ENCODE measurements at places on chromosomes 2 and 18.

DNA sequence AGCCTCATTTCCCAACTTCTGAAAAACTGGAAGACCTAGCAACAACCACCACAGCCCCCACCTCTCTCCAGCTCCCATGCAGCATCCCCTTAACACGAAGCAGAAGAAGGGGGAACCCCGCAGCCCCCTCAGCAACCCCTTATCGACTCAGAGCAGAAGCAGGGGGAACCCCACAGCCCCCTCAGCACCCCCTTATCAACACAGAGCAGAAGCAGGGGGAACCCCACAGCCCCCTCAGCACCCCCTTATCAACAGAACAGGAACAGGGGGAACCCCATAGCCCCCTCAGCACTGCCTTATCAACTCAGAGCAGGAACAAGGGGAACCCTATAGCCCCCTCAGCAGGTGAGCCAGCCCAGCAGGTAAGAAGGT lies 6.7 kb downstream of the SLC66A2 start:
- no peak for DNase-seq

DNA sequence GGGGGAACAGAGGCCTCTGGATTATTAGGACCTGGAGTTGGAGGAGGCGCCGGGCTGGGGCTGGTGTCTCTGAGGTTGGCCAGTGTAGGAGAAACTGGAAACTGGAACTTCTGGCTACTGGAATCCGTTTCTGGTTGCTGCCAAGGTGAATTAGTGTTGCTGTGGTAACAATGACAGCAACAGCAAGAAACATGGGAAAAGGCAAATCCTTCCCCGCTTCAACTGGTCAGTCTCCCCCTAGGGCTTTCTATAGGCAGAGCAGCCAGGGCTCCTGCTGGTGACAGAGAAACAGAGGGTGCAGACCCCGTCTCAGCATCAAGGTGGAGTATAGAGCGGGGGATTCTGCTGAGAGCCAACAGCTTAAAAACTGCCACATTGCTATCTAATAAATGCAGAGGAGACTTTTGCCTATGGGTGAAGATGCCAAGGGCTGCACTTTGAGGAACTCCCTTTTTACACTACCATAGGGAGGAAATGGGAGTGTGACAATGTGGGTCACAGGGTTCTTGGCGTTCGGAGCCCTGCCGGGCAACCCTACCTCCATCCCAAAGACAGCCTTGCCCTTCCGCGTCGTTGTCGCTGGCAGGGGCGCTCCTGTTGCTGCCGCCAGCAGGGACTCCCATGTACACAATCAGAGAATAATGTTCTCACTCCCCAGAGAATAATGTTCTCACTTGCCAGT lies 81.4 kb upstream of the CABLES1 start:
- no peak for DNase-seq

GRCh38 chr2:46229134-46230063 lies 67.8 kb upstream of the EPAS1 start:
- DNase-seq = peak; percentile 34

- DNase-seq = no peak
Measured at GRCh38 chr2:27792759-27793158, 21.2 kb downstream of the MRPL33 start.

DNA sequence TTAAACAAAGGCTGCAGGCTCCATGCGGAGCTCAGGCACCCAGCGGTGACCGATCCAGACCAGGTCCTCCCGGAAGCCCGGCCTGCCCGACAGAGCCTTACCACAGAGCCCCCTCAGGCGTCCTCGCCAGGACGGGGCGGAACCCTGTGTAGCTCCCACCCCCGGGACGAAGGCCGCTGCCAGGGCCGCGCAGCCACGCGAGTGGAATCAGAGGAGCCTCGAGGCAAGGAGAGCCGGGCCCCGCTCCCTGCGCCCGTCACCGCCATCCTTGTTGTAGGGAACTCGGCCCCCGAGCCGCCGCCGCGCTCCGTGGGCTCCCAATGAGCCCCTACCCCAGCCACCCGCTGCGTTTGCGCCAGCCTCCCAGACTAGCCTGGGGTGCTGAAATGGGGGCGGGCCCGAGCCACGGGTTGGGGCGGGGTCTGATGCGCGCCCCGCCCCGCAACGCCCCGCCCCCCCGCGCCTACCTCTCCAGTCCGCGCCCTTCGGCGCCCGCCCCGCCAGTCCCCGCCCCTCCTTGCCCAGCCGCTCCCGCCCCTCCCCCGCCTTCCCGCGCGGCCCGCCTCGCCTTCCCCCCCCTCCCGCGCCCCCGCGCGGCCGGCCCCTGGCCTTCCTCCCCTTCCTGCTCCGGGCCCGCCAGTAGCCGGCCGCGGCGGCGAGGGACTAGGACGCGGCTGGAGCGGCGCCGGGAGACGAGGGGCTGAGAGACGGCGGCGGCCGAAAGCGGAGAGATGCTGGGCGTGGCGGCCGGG lies at the start of gene LIMS1:
TSS of gene LIMS1 (plus strand) at position 639 of the 752 bp plus-strand sequence. CDS start at position 732, 93 bp downstream.
- DNase-seq = peak; percentile 91

- no peak for DNase-seq
Measured at GRCh38 chr2:226796012-226796839, 3.4 kb downstream of the IRS1 start.

GRCh38 chr2:159076241-159076640 lies 107.8 kb downstream of the TANC1 start:
- no peak for DNase-seq

GRCh38 chr2:24886691-24887304 lies 33.2 kb downstream of the ADCY3 start:
- no peak for DNase-seq

DNA sequence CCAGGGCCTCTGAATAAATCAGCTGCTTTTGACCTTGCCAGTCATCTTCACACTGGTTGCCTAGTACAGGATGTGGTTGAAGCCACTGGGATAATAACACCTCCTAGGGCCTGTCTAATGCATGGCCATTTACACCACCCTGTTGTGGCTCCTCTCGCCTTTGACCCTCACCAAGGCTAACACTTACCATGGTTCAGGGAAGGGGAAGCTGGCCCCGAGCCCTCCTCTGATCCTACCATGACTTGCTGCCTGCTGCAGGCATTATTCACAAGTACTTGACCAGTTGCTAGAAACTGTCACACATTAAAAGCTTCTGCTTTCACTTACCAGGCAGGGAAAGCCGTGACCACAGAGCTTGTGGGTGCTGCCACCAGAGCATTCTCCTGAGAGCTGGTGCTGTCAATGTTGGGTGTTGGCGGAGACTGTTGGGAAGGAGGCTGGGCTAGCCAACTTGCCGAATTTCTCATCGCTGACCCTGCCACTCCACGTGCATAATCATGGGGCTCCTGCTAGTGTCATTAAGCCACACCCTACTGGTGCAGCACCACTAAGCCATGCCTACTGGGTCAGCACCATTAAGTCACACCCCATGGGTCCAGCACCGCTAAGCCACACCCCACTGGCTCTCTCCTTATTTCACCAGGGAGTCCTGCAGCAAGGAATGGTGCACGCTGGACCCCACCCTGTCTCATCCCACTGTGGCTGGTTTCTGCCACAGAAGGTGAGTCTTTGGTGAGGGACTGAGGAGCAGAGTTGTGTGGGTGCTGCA lies 47.0 kb upstream of the TTC39C start:
- DNase-seq = peak; percentile 35

DNA sequence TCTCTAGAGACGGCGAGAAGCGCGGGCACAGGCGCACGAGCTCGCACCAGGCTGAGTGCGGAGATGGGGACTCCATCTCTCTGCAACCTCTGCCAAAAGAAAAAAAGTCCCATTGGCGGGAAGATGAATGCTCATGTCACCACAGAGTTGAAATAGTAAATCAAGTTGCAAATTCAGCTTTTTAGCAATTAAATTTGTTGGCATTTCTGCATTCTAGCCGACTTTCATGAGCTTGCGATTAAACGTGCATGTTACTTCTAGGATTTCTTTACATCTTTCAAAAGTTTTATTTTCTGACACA lies 588 bp downstream of the CHAC2 start:
- DNase-seq = no peak

GRCh38 chr2:235051436-235052260 lies 99.8 kb downstream of the SH3BP4 start:
- DNase-seq = no peak

GRCh38 chr2:68687018-68687417 lies 43.6 kb downstream of the PROKR1 start:
- no peak for DNase-seq

DNA sequence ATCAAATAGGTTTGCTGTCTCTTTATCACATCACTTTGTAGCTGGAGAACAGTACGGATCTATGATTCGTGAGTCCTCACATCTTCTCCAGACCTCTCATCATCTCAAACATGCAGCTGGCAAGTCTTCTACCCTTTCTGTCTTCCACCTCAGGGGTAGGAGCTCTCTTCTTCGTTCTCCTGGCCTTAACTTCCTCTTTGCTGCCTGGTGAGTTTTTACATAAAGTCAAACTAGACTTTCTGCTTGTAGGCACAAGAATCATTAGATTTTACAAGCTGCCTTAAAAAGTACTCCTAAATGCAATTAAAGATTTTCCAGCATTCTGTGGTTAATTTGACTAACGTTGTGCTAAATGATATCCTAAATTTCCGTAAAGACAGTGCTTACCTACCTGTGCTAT lies 43.7 kb upstream of the TANK start:
- no peak for DNase-seq

Data from activated CD4-positive, alpha-beta T cell treated with anti-CD3 and anti-CD28 coated beads for 4 hours (primary cell).